ENCODE measurements at places on chromosomes 1 and 21.

DNA sequence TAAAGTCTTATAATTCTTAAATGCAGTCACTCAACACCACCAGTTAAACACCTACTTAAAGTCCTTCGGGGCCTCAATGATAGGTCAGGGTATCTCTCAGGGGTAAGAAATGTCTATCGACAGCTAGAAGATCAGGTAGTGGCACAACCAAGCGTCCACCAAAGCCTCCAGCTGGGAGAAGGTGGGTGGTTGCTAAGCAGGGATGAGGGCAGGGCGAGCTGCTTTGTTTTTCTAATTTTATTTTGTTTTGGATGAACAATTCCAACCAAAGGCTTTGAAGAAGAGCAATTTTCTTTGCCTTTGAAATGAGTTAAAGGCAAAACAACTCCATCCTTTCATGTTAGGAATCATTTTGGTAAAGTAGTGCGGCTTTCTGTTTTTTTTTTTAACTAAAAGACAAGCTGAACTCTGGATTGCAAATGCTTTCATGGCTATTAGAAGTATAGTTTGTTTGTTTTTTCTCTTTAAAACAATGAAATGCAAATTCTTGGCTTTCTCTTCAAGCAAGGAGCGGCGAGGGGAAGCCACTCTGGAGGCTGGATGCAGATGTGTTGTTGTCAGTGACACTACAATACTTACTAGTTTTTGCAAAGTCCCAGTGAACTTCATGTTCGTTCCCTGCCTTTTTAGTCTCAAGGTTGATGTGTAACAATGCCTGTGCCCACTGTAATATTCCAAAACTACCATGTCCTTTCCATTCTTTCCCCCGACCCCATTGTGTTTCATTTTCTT is 106.0 kb downstream of the MRPS6 start:
- no peaks in the 10 kb centered on the region for H3K4me1 ChIP-seq
- no peak overlapping the region for H3K4me3 ChIP-seq
- no peaks in the 10 kb centered on the region for H3K27me3 ChIP-seq
- H3K36me3 ChIP-seq: no peaks in the 10 kb centered on the region
- H3K27ac ChIP-seq: no peak overlapping the region
- DNase-seq: no peak

DNA sequence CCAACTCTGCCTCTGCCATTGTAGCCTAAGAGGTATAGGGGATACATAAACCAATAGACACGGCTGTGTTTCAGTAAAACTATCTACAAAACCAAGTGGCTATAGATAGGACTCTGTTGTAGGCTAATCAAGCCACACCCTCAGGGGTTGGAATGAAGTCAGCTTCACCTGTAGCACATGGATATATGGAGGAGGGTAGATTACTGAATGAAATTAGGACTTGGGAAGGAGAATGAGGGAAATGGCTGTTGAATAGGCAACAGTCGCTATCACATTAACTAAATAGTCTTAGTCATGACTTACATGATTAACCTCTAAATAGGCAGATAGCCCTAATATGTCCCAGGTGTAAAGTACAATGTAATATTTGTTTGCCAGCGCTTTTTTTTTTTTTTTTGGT is 49.7 kb downstream of the DESI2 start:
- no peak overlapping the region for H3K4me3 ChIP-seq
- peaks cover 41% of the 10 kb centered on the region for H3K36me3 ChIP-seq
- DNase-seq: no peak
- H3K4me1 ChIP-seq: no peaks in the 10 kb centered on the region

DNA sequence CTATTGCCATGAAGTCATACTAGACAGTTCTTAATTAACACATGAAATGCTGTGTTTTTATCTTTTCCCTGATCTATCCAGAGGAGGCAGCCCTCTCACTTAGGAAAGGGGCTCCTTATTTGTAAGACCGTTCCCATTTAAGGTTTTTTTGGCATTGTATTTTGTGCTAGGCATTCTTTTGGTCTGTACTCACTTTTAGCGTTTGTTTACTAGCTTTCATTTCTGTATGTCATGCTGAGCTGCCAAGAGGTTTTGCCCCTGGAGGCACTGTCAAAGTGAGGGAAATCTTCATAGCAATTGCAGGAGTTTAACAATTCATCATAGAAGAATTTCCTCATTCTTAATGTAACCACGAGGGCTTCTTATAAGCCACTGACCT is 59.5 kb downstream of the MTR start:
- H3K27me3 ChIP-seq: no peaks in the 10 kb centered on the region
- H3K4me3 ChIP-seq: no peak overlapping the region
- peaks cover 64% of the 10 kb centered on the region for H3K36me3 ChIP-seq
- no peak overlapping the region for H3K27ac ChIP-seq
- H3K4me1 ChIP-seq: no peaks in the 10 kb centered on the region
- DNase-seq: no peak

- DNase-seq: no peak
- H3K4me3 ChIP-seq: no peak overlapping the region
- H3K27ac ChIP-seq: no peak overlapping the region
- H3K36me3 ChIP-seq: no peaks in the 10 kb centered on the region
Measured at GRCh38 chr1:191541758-191542157, 616.5 kb upstream of the RGS18 start.

DNA sequence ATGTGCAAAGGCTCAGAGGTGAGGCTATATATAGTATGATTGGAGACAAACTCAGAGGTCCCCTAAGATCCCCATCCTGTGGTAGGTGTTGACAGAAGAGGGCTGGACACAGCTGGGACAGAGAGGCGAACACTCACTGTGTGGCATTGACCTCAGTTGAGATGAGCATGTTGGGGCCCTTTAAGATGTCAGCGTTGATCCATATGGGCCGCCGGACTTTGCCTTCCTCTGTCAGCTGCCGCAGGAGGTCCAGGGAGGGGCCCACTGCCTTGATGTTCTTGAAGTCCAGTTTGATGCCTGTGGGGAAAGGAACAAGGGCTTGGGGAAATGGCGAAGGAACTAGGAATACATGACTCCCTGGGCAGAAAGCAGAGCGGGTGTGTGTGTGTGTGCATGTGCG is 8.8 kb downstream of the FAM151A start:
- H3K27me3 ChIP-seq: no peaks in the 10 kb centered on the region
- H3K27ac ChIP-seq: no peak overlapping the region
- H3K4me1 ChIP-seq: no peaks in the 10 kb centered on the region

- no peak for DNase-seq
- no peak overlapping the region for H3K27ac ChIP-seq
- H3K36me3 ChIP-seq: no peaks in the 10 kb centered on the region
Measured at GRCh38 chr1:40974945-40975344, 4.6 kb upstream of the CTPS1 start.

DNA sequence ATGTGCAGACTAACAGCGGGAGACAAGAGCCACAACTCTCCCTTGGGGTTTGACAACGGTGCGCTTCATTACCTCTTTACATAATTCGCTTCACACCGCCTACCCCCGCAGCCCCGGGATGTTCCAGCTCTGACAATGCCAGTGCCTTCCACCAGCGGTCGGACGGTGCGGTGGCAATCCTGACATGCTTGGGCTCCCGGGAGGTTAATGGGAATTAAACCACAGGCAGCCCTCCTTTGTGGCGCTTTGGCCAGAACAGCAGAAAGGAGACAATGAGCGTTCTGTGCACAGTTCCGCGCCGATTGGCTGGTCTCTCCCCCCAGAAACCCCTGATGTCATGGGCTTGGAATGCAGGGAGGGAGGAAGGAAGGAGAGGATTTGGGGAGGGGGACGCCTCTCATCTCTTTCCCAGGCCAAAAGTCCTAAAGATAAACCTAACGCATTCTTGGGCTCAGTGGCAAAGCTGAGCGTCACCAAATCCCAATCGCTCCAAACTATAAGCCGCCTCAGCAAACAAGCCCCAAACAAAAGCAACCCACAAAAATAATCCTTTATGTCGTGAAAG is 1.3 kb downstream of the CNN3 start:
- H3K27ac ChIP-seq: no peak overlapping the region
- no peak for DNase-seq
- H3K4me3 ChIP-seq: peak overlapping the region; percentile 18
- peaks cover 14% of the 10 kb centered on the region for H3K27me3 ChIP-seq
- H3K36me3 ChIP-seq: no peaks in the 10 kb centered on the region

GRCh38 chr1:103362348-103363007 is 163.0 kb upstream of the RNPC3 start:
- no peaks in the 10 kb centered on the region for H3K27me3 ChIP-seq
- DNase-seq: no peak
- H3K36me3 ChIP-seq: no peaks in the 10 kb centered on the region
- no peaks in the 10 kb centered on the region for H3K4me1 ChIP-seq
- H3K4me3 ChIP-seq: no peak overlapping the region

DNA sequence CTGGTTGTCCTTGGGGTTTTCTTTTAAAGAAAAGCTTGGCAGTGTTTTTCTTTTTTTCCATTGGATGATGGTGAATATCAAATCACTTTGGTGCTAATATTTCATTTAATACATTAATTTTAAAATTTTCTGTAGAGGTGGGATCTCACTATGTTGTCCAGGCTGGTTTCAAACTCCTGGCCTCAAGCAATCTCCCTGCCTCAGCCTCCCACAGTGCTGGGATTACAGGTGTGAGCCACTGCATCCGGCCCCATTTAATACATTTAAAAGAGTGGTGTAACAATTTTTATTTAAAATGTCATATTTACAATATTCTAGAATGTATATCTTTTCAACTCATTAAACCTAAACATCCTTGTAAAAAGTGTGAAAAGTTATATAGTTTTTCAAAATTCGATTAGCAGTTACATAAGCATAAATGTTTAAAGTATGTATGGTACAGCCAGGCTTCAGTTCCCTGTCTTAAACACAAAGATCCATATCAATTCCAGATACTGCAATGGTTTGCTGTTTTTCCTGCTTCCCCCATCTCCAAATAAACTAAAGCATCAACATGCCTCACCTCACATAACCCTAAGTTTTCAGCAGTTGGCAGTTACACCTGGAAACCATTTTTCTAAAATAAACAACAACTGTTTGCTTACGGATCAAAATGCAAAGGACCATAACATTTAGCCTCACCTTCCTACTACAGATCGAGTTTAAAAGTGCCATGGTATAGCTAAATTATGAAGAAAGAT is 8.9 kb upstream of the LGALS8 start:
- no peaks in the 10 kb centered on the region for H3K27me3 ChIP-seq
- H3K36me3 ChIP-seq: no peaks in the 10 kb centered on the region
- peaks cover 7% of the 10 kb centered on the region for H3K4me1 ChIP-seq
- DNase-seq: no peak
- no peak overlapping the region for H3K27ac ChIP-seq
- no peak overlapping the region for H3K4me3 ChIP-seq

- no peaks in the 10 kb centered on the region for H3K4me1 ChIP-seq
- H3K27ac ChIP-seq: no peak overlapping the region
- no peak overlapping the region for H3K4me3 ChIP-seq
Measured at GRCh38 chr1:153395136-153395685, 4.3 kb upstream of the S100A8 start.

DNA sequence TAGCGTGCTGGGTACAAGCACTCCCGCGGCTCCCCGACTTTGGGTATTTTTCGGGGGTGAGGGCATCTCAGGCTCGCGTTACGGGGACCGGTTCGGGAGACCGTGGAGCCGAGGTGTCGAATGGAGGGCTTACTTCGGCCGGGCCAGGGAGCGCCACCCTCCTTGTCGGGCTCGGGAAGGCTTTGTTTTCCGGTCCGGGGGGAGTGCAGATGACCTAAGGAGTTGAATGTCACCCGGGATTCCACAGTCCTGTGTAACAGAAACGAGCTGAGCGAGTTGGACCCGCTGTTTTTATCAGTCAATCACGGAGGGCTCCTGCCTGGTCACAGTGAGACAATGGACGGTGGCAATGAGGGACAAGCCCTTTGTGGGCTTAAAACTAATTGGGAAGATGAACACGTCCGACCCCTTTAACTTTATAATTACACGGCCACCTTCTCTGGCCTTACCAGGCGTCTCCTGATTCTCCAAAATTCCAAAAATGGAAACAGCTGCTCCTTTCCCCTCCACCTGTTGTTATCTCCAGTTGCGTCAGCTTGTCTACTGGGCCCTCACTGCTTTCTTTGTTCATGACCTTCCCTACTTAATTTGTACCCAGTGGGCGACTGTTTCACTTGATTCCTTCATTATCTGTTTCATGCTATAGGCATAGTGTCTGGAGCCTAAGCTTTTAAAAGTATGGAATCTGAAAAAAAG is 929 bp upstream of the TRIM45 start:
- H3K27me3 ChIP-seq: no peaks in the 10 kb centered on the region
- peak overlapping the region; percentile 74 for H3K4me3 ChIP-seq
- no peak for DNase-seq
- no peak overlapping the region for H3K27ac ChIP-seq
- H3K4me1 ChIP-seq: peaks cover 16% of the 10 kb centered on the region

- no peak overlapping the region for H3K27ac ChIP-seq
- no peaks in the 10 kb centered on the region for H3K4me1 ChIP-seq
- H3K36me3 ChIP-seq: no peaks in the 10 kb centered on the region
Measured at GRCh38 chr1:76426606-76427005, 352.1 kb downstream of the ST6GALNAC3 start.

All from natural killer cell (primary cell).